ENCODE measurements at places on chromosomes 6 and 20.

DNA sequence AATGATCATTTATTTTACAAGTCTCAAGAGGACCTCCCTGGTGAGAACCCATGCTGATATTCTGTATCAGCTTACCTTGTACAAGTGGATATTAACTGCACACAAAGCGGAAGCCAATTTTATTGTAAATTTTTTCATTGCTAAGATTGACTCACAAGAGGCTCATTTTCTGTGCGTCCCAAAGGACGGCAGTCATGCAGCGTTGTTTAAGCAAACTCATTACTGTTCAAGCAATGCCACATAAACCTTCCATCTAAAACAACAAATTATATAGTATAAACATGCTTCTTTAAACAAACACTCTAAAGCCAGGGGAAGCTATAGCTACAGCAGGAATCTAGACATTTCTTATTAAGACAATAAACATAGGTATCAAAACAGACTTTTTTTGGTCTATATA is 575.3 kb downstream of the FRK start:
- no peak for DNase-seq

- DNase-seq, result no peak
These were observed 326.4 kb upstream of the KHDRBS2 start for GRCh38 chr6:62612471-62612870.

DNA sequence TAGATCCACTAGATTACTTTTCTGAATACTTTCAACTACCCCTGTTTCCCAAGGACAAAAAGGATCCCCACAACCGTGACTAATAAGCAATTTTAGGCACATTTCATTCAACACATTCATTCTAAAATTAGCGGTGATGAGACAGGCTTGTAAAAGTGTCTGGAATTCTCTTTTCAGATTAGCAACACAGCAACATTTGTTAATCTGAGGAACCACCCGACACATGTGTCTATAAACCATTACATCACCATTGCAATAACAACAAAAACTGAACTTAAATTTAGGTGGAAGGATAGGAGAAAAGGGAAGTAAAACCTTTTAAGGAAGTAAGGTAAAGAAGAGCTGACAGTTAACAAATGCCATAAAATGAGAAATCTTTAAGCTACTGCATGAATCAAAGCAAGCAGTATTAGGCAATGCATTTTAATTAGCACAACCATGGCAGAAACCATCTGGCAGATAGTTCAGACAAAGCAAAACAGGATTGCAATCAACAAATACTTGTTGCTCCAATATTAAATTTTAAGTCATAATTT is 49.1 kb downstream of the MAP3K7 start:
- DNase-seq, result no peak

DNA sequence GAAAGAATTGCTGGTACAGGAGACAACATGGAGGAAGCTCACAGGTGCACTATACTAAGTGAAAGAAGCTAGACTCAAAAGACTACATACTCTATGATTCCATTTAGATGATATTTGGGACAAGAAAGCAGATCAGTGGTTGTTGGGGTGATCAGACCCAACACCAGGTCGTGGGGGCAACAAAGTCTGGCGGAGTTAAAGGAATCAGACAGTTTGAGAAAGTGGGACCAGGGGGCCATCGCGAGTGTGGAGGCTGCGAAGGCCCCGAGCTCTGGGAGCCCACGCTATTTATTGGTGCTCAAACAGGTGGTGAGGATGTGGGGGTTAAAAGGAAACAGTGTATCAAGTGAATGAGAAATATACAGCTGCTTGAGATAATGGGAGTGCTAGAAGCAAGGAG is 282.8 kb upstream of the SGK1 start:
- no peak for DNase-seq

DNA sequence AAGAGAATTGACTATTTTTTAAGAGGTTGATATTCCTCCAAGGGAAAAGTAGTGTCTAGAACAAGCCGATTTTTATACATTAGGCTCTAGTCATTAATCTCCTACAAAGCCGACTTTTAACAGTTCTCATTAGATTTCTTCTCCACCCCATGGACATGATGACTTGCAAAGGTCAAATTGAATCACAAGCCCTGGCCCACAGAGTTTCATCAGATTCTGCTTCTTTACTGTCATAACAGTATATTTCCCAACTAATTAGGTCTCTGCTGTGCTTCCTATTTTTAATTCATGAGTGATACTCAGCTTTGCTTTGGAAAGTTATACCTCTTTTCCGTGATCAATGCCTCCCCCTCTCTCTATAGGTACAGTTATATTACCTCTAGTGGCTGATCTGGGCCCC is 90.6 kb upstream of the ADGRB3 start:
- DNase-seq, result no peak

- DNase-seq, result no peak
These were observed 302.2 kb downstream of the QKI start for GRCh38 chr6:163716690-163717089.

DNA sequence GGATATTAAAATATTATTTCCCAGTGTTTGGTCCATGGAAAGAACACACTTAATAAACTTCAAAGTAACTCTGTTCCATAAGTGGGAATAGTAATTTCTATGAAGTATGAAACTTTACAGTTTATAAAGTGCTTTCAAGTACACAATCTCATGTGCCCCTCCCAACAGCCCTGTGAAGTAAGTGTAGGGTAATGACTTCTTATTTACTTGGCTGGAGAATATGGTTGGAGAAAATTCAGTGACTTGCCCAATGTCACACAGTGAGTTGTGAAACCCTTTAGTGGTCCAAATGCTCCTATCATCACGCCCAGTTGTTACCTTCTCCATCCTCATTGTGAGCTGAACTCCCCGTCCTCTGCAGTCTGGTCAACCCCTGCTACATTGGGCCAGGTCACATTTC is 141.2 kb downstream of the PDE7B start:
- no peak for DNase-seq

DNA sequence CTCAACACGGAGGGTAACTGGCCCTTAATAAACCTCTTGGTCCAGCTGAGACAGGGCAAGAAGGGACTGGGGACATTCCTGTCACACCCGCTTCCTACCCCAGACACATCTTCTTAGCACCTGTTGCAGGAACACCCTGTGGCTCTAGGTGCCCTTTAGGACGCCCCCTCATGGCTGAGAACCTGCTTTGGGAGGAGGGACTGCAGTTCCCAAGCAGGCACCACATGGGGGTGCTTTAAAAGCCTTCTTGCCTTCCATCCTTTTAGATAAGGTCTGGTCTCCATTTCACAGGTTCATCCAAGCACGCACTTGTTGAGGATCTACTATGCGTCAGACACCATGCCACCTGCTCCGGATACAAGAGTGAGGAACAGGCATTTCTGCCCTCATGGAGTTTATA is 26.6 kb downstream of the NSFL1C start:
- peak; percentile 51 for DNase-seq

DNA sequence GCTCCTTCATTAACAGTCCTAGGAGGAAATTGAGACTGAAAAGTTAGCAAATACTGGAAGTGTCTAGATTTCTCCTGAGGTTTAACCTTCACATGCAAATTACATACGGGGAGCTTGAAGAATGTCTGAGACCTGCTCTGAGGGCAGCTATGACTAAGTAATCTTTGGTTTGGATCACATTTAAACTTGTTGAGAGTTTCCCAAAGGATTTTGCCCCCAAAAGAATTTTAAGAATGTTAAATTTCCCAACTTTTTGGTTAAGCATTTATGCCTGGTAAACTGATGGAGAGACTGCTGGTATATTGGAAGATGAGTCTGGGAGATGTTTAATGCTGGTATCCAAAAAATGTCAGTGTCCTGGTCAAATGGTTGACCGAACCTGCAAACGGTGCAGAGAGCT is 97.0 kb downstream of the RREB1 start:
- no peak for DNase-seq

DNA sequence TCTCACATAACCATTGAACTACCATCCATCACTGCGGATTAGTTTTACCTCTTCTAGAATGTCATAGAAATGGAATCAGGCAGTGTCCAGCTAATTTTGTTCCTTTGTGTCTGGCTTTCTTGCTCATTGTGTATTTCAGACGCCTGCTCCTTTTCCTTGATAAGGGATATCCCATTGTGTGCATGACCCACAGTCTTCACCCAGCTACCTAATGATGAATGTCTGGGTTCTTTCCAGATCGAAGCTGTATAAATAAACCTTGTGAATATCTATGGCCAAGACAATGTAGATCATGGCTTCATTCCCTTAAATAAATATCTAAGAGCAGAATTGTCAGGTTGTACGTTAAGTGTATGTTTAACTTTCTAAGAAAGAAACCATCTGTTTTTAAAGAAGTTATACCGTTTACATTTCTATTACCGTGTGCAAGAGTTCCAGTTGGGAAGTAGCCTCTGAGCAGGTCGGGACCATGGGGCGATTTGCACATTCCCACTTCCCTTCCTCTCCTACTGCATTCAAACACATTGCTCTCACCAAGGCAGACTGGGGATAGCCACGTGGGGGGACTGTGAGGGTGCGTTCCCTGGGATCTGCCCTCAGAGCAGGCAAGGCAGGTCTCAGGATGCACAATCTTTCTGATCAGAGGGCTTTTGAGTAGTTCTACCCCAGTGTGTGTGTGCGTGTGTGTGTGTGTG is 13.1 kb downstream of the CD93 start:
- DNase-seq, result no peak

DNA sequence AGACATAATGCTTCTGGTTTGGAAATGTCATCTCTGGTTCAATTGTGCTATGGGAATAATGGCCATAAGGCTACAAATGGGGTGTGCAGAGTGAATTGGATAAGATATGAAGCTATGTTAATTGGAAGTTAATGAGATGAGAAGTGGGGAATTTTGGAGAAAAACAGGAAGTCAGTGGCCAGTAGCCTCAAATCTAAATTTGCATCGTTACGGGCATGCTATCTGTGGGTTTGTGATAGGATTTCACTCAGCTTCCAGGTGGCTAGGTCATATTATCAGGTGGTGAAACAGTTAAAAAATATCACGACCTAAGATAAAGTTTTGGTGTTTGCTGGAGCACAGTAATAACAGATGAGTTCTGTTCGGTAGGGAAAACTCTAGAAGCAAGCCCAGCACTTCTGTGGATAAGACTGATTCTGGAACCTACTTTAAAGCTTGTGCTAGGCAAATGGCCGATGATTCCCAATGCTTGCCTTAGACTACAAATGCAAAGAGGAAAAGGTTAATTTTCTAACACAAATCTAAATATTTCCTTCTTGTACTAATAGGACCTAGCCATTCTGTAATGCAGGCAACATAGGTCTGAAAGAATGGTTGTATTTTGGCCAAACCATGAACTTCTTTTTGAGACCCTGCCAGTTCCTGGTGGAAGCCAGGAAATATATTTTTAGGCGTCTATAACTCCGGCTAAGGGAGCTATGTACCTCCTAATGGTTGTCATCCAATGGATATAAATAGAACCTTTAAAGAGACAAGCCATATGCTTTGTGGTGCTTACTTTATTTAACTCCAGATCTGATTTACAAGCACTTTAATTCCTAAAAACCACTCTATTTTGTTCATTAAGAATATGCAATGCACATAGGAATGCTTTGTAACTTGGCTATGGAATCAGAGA is 111.0 kb downstream of the PLCB1 start:
- no peak for DNase-seq

DNA sequence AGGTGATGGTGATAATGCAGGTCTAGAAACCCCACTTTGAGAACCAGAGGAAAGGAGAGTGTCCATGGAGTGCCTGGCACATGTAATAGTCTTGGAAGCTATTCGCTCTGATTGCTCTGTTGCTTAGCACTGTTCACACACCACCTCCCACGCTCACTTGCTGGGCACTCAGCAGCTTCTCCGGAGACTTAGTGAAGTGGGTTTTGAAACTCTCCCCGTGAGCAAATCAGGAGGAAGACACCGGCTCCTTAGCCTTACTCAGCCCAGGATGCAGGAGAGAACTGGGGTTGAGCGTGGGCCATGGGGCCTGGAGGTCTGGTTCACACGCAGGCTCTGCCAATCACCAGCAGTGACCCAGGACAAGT is 22.2 kb downstream of the BMP7 start:
- DNase-seq, result no peak

- DNase-seq, result no peak
These were observed 524.3 kb downstream of the EYS start for GRCh38 chr6:65182681-65183080.

DNA sequence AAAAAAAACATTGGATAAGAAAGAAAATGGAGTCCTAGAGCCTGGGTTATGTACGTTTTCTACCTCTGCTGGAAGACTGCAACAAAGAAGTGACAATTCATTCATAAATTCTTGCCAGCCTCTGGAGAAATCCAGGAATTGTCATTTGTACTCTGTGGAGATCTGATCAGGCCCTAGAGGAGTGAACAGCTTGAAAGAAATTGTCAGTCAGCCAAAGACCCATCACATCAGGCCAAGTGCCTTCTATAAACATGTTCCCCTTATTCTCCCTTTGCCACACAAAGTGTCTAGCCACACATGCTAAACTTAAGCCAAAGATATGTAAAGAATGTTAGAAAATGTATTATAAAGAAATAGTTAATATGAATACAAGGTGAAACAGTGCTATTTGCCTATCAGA is 152.4 kb downstream of the ADAT2 start:
- no peak for DNase-seq

DNA sequence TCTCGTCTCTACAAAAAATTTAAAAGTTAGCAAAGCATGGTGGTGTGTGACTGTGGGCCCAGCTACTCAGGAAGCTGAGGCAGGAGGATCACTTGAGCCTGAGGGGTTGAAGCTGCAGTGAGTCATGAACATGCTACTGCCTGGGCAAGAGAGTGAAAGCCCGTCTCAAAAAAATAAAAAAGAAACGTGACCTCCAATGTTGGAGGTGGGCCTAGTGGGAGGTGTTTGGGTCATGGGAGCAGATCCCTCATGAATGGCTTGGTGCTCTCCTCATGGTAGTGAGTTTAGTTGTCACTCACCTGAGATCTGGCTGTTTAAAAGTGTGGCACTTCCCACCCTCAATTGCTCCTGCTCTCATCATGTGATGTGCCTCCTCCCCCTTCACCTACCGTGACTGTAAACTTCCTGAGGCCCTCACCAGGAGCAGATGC is 24.3 kb downstream of the RBL1 start:
- DNase-seq, result peak; percentile 43

DNA sequence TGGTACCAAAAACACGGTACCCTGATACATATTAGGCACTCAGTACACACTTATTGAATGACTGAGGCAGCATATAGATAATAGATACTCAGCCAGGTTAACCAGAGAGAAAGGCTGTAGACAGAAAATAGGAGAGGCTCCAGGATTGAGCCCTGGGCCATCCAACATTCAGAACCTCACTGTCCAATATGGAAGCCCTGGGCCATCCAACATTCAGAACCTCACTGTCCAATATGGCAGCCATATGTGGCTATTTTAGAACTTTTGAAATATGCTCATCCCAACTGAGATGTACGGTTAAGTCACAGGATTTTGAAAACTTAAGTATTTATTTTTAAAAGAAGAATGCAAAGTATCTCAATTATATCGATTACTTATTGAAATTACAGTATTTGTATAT is 142.5 kb upstream of the ID4 start:
- DNase-seq, result no peak

GRCh38 chr6:17473554-17473953 is 80.2 kb downstream of the CAP2 start:
- DNase-seq, result no peak

- no peak for DNase-seq
These were observed 110.2 kb downstream of the NFATC2 start for GRCh38 chr20:51432251-51432784.
